ENCODE measurements at places on chromosomes 4 and X.

- DNase-seq = peak; percentile 10
Measured at GRCh38 chr4:149223659-149224058, 592.0 kb downstream of the IQCM start.

DNA sequence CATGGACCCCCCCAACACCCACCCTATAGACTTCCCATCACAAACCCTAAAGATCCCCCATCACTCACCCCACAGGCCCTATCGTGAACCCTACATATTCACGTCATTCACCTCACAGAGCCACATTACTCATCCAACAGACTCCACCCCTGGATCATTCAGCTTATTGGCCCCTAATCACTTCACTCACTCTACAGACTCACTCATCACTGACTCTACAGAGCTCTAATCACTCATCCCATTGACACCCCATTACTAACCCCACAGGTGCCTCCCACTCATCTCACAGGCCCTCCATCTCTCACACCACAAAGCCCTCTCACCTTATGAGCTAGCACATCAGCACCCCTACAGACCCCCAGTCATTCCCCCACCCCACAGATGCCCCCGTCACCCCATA, 6.3 kb upstream of the TBC1D25 start:
- no peak for DNase-seq

- no peak for DNase-seq
Measured at GRCh38 chrX:2474280-2474962, 26.4 kb downstream of the DHRSX start.

- peak; percentile 30 for DNase-seq
Measured at GRCh38 chrX:10534611-10535010, 85.8 kb downstream of the MID1 start.

- DNase-seq = no peak
Measured at GRCh38 chrX:10728806-10729389, 108.5 kb upstream of the MID1 start.

GRCh38 chr4:73707918-73708577, 32.3 kb upstream of the CXCL8 start:
- peak; percentile 93 for DNase-seq

GRCh38 chr4:8763966-8764901, 107.4 kb downstream of the HMX1 start:
- no peak for DNase-seq

Measured in fibroblast of pulmonary artery (primary cell).